Activated T-cell treated with anti-CD3 and anti-CD28 coated beads for 48 hours (primary cell): ENCODE measurements at places on chromosomes 13 and 19.

- DNase-seq = no peak
Measured at GRCh38 chr19:35132254-35132653, 2.6 kb downstream of the LGI4 start.

DNA sequence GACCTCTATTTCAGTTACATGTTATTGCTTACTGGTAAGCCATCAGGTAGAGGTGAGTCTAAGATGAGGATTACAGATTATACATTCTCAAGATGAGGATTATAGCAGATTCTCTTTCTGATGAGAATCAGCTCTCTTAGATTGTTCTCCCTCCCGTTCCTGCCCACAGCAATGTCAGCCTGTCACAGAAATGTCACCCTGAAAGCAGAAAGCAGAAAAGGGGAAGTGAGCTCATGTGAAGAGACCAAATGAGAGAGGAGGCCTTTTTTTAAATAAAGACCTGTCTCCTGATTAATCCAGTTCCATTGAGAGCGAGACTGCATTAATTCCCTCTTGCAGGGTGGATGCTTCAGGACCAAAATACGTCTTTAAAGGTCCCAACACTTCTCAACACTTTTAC lies 445.6 kb downstream of the KCTD12 start:
- no peak for DNase-seq

GRCh38 chr19:53545271-53546065 lies 7.5 kb downstream of the ZNF331 start:
- no peak for DNase-seq

- DNase-seq = no peak
Measured at GRCh38 chr19:46602392-46603194, 1.5 kb downstream of the CALM3 start.

DNA sequence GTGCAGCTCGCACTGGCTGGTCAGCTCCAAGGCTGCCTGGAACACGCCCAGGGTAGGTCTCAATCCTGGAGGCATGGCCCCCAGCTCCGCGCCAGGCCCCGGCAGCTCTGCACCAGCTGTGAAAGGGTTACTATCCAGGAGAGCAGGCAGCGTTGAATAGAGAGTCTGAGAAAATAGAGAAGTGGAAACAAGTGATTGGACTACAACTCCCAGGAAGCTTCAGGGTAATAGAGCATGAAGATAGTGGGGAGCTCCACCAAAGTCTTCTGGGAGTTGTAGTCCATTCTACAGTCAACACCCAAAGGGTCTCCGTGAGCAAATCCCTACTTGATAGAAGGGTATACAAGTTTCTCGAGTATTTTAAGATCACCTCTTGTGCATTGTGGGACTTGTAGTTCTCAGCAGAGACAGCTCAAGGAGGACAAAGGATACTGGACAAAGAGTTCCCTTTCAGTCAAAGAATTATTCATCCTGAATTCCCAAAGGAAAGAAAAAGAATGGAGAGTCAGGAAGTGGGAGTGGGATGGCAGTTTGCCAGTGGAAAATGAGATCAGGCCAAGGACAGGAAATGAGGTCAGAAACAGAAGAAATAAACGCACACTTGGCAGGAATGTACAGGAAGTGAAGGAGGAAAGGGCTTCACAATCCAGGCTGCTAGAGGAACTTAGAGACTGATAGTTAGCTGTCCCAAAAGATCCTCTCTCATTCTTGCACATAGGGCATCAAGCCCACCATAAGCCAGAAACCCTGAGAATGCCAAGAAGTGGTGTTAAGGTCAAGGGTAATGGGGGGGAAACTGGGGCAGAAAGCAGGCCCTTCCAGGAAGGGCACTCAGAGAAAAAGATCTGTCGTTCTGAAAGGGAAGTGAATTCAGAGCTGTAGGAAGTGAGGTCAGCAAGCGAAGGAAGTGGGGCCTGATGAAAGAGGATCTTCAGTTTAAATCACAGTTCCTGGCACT lies 5.5 kb upstream of the MAMSTR start:
- DNase-seq = no peak

GRCh38 chr13:68736961-68737360 lies 1370.7 kb upstream of the ATXN8OS start:
- DNase-seq = no peak

DNA sequence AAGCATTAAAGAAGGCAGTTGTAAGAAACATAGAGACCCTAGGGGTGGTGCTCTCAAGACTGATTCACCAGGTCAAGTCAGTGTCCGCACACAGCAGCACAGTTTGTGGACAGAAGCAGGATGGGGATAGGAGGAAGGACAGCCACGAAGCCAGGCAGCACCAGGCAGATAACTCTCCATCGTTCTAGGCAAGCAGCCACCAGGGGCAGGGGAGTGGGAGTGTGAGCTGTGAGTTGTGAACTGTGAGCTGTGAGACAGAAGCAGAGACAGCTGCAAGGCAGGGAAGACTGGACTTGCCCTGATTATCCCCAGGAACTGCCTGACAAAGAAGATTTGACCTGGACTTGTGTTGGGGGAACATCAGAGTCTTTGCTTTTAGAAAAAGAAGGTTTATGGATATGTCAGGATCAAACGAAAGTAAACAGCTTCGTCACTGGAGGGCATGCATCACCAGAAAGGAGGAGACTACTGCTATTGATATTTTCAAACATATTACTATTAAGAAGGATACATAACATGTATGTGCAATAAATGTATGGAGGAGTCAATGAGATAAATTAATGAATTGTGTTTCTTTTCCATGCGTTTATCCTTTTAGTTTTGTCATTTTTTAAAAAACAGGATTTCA lies 286.1 kb downstream of the IRS2 start:
- no peak for DNase-seq

DNA sequence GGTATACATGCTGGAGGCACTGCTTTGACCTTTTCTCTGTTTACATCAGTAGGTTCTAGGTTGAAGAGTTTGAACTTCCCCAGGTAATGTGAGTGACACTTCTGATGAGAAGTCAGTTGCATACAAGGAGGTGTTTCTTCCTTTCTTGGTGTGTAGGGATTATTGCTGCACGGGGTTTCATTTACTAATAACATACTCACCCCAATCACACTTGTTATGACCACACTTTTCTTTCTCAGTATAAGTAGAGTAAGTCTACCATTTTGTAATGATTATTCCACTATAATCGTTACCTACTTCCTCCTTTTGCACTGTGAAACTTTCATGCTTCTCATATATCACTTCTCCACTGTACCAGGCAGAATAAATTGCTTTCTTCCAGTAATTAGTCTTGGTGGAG lies 138.0 kb downstream of the TNFSF13B start:
- DNase-seq = no peak

DNA sequence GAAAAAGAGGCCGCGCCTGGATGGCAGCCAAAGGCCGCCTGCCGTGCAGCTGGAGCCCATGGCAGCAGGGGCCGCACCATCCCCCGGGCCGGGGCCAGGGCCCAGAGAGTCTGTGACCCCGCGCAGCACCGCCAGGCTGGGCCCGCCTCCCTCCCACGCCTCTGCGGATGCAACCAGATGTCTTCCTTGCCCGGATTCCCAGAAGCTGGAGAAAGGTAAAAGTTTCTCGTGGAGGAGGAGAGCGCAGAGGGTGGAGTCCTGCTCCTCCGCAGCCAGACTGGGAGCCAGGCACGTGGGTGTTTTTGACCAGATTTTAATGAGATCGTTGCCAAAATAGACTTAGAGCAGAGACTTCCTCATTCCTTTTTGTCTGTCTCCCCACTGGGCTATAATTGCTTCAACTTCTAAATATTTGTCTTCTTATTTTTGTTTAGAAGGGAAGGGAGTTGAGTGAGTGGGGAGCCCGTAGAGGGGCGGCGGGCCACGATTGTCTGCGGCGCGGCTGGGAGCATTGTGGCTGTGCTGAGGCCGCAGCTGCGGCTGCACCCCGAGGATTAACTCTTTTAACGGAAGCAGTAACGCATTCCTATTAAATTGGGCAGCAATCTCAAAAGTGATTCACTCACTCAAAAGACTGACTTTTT lies 22.8 kb upstream of the NDUFS7 start:
- no peak for DNase-seq

DNA sequence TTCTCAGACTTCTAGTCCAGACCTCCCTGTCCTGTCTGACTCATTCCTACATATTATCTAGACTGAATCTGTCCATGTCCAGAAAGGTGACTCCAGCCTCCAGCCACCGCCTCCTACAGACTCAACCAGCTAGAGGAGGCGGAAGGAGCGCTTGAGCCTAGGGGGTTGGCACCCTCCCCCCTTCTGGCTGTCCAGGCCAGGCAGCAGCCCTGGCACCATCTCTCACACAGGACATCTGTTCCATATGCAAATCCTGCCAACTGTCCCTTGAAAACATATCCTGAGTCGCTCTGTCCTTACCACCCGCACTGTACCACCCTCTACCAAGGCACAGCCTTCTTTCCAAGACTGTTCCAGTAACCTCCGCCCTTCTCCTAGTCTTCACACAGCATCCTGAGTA lies 150.7 kb upstream of the WASF3 start:
- DNase-seq = no peak

GRCh38 chr19:39130337-39131254 lies 5.0 kb downstream of the PAK4 start:
- no peak for DNase-seq

DNA sequence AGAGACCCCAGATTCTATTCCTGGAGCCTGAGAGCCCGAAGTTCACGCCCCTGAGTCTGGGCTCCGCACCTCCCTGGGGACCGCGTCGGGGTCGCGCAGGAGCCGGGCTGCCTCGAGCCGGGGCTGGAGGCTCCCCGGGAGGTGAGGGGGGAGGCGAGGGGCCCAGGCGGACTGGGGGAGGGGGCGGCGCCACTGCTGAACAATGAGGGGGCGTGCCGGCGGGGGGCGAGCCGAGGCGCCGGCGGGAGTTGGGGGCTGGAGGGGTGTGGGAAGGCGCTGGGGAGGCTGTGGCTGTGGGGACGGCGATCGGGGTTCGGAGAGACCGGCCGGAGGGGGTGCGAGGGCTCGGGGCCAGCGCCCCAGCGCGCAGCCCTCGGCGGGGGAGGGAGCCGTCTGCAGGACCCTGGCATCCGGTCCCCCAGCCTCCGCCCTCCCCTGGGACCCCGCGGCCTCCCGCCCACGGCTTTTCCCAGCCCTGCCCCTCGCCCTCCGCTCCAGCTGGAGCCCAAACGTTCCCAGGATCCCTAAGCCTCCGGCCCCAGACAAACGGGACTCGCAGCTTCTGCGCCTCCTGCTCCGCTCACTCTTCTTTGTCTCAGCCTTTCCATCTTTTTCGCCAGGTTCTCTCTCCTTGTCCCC lies 922 bp downstream of the PLEKHG2 start:
- no peak for DNase-seq

DNA sequence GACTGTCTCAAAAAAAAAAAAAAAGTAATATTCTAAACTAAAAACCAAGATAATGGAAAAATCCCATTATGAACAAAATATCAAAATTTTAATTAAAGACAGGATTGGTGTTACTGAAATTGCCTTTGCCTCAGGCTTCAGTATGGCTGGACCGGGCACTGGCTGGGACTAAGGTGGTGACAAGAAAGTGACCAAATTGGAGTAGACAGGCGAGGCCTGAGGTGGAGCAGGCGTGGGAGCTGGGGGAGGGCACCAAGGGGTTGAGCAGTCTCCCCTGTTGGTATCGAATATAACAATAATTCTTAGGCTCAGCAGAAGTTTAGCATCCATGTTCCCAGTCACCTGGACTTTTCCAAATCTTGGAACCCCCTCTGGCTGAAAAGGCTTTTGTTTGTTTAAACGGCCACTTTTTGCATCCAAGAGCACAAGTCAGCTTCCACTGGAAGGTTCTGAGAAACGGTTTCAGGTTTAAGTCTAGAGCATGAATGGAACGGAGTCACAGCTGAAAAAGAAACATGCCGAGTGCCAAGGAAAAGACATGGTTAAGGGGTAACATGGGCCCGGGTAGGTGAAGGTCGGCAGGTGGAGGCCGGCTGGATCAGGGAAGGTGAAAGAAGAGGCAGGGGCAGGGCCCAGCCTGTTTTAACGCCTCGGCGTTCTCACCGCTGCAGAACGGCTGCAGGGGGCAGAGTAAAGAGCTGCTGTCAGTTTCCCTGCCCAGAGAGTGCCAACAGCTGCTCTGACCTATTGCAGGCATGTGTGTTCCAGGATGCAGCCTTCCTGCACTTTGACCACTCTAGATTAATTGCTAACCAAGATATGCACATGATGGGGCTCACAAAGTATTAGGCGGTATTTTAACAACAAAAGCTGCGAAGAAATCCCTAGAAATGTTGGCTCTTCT lies 104.4 kb downstream of the TM9SF2 start:
- DNase-seq = peak; percentile 30

DNA sequence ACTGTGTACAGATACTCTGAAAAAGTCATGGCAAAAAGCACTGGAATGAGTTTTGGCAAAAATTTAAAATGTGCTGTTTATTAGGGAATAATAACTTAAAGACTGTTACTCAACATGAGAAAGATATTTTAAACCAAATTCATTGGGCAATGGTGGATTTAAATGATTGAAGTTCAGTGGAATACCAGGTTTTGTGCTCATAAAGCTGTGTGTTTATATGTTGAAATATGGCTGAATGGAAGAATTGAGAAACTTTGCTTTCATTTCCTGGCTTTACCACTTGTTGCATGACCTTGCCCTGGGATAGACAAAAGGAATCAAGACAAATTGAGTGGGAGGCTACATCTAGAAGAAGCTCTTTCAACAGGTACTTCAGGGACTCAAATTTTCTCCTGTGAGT lies 246.4 kb downstream of the GPC5 start:
- no peak for DNase-seq

- DNase-seq = no peak
Measured at GRCh38 chr13:96769874-96770273, 224.4 kb downstream of the OXGR1 start.

- DNase-seq = no peak
Measured at GRCh38 chr13:35485424-35485823, 8.9 kb upstream of the MAB21L1 start.
